ENCODE measurements at places on chromosomes 3 and 15. TPM values are rescaled to one million over a fixed set of nuclear protein-coding genes. Genes with fewer than 3 reads are reported as not detected.

Gene DUOXA2
- not detected for total RNA-seq

Gene GOLGA6D
- total RNA-seq, result not detected

Gene THSD4
- total RNA-seq, result 15.6 TPM

Gene OIP5
- 0.88 TPM for total RNA-seq

Gene USP50
- total RNA-seq, result 1.1 TPM

Gene TMA7
- total RNA-seq, result 128 TPM

Gene MAP6D1
- 0.59 TPM for total RNA-seq

Gene INSYN1
- total RNA-seq, result 4.7 TPM

Gene PLA2G4D
- not detected for total RNA-seq

Gene IL12A
- 4.7 TPM for total RNA-seq

Gene OR5K2
- total RNA-seq, result not detected

Gene CLDN16
- under 0.01 TPM for total RNA-seq

Gene CP
- total RNA-seq, result 0.88 TPM

Gene PLXNB1
- 33.7 TPM for total RNA-seq
